ENCODE measurements at places on chromosomes 16 and 17.
A peak's percentile ranks its signal among the peaks of the same experiment; 100 is the strongest.

DNA sequence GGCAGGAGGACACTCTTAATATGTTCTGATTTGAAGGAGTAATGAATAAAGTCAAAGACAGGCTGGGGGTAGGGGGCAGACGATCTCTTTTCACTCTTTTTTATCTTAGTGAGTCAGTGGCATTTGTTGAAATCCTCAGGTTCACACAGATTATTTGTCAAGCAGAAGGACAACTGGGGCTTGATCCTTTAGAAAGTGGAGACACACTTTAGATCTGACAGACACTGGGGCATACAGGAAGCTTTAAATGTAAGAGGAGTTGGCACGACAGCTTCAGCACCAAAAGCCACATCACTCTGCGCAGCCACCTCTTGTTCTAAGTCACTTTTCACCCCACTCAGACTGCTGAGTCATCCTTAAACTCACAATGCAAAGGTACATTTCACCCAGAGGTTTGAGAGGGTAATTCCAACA lies 121.5 kb downstream of the STXBP4 start:
- peak; percentile 0 for DNase-seq

DNA sequence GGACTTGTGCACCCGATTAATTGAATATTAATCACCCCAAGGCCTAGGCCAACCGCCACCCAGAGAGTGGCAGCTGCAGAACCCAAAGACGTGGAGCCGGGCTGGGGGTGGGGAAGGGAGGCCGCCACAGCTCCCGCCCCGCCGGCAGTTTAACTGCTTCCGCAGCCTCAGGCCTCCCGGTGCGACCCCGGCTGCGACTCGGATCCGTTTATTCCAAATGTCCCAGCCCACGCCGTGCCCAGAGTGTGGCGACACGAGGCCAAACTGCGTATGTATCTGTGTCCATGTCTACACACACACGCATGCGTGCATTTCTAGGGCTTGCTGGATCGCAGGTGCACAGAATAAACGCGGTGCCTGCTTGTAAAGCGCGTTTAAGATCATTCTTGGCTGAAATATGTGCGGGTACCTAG lies 802 bp upstream of the TOB1 start:
- peak; percentile 30 for DNase-seq

DNA sequence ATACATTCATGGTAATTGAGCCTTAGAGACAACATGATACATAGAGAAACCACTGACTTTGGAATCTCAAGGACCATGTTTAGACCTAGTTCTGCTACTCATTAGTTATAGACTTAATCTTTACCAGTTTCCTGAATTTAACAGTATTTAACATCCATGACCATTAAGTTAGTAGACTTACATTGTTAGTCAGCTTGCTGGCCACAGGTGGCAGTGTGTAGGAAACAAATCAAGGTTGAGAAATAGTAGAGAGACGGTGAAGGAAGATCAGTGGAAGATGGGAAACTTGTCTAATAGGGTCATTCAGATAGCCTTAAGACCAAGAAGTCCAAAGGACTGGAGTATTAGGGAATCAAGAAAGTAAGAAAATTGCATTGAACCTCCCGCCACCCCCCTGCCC lies 31.0 kb downstream of the OMG start:
- DNase-seq: no peak

DNA sequence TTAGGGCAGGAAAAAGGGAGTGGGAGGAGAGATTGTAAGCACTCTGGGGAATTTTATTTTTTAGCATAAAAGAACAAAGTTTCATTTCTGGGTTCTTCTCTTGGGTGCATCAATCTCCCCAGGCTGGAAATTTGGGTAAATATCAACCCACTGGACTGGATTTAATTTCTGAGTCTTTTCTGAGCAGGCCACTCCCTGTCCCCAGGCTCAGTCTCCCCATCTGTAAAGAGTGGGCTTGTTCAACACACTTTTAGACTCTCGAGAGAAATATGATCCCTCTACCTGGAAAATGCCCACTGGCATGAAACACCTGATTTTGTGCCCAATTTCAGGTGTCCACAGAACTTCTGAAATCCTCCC lies 617 bp upstream of the VTN start:
- DNase-seq: no peak

GRCh38 chr17:45370949-45371413 lies 54.2 kb upstream of the MAP3K14 start:
- no peak for DNase-seq

DNA sequence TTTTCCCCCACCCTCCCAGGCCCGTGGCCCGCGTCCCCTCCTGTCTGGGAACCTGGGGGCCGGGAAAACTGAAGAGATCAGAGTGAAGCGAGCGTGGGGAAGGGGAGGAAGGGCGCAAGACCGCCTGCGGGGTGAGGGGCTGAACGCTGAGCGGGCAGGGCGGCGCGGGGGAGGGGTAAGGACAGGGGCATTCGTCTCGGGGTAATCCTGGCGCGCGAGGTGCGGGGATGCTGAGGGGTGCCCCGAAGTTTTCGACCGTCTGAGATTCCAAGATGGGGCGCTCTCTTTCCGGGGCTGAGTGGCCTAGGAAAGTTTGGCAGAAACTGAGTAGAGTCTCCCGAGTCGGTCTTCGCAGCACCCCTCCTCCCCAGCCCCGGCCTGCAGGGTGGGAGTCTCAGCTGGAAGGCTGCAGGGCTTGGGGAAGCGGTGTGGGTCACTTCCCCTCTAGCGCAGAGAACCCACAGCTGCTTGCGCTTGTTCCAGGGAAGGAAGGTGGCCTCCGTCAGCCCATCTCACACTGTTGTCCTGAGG lies 555 bp downstream of the TTYH2 start:
- DNase-seq: no peak

DNA sequence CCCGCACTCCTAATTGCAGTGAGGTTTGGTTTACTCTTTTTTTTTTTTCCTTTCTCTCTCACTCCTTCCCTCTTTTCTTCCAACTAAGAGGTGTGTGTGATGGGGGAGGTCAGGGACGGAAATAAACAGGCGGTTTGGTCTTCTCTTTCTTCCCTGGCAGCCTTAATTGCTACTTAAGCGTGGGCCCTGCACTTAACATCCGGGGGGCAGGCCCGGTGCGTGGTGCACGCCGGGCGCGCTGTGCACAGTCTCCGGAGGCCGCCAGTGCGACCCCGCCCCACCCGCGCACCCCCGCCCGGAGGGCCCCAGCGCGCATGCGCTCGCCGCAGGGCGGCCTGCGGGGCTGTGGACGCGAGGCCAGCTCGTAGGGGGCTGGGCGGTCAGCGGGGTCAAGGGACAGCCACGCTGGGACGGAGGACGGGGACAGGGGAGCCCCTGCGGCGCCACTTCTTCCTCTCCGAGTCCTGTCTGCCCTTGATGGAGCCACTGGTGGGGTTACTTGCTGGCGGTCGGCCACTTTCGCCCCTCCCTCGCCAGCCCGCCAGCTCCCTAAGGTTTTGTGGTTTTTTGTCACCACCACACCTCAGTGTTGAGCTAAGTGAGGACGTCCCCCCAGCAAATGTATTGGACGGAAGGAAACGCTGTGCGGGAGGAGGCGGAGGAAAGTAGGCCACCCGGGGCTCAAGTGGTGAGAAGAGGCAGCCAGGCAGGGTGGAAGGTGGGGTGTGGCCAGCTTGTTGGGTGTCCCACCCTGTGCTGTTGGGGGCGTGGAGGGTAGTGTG lies 120.9 kb downstream of the MRM1 start:
- DNase-seq: peak; percentile 64

DNA sequence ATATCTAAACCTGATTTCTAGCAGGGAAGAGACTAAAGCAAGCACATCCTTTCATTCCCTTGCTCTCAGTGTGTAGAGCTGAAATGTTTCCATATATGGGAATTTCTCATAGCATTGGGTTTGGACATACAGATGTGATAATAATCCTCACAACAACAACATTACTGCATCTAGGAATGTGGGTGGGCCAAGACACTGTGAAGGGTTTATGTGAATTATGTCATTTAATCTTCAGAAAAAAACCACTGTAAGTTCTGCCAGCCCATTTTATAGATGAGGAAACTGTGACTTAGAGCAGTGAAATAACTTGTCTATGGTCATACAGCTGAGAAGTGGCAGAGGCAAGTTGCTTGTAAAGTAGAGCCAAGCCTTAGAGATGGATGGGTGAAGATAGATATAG lies 5.2 kb downstream of the OMG start:
- DNase-seq: no peak

GRCh38 chr16:682493-683395 lies 1.4 kb downstream of the JMJD8 start:
- DNase-seq: no peak

DNA sequence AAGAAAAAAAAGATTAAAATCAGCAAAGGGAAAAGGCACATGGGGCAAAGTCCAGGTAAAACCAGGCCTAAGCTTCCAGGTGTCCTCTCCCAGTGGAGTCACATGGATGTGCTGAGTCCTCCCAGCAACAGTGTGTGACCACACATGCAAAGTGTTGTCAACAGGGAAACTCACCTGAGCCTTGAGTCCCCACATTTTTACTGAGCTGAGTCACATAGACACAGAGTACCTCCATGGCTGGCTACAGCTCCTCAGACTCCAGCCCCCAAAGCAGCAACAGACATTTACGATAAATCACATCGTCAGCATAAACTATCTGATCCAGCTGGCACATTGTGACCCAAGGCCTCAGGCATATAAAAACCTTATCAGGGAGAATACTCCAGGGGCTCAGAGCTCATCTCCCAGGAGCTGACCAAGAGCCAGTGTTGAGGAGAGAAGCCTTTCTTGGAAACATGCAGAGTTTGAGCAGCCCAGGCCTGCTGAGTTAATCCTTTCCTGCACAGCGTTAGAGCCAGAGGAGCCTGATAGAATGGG lies 20.5 kb downstream of the ERCC4 start:
- no peak for DNase-seq

DNA sequence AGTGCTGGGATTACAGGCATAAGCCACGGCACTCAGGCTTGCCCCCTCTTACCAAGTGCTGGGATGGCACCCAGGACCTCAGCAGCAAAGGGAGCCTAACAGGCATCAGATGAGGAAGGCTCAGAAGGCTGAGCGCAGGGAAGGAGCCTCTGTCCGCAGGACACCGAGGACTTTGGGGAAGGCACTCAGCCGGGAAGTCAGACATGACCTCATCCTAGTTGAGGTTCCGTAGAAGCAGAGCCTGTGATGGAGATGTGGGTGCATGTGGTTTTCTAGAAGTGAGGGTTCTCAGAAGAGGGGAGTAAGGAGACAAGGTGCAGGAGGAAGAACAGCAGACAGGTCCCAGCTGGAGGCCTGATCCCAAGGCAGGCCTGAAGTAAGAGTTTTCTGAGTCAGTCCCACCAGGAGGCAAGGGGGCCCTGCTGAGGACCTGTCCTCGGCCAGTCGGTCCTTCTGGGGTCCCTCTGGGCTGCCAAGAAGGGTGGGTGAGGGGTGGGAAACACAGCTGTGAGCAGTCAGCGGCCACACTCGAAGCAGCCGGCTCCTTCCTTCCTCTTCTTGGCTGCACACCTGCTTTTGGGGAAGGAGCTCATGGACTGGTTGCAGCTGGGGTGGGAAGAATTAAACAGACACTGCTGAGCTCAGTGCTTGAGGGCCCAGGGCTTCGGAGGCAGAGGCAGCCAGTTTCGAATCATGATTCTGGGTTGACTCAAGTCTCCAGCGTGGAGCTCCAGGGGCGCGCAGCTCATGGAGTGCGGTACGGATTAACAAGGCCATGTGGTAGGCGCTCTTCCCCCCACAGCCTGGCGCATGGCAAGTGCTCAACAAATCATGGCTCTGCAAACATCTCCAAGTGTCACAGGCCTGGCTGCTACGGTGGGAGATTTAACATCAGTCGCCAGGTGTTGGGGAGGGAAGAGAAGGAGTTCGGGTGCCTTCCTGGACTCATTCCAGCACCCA lies 38.9 kb upstream of the SNN start:
- DNase-seq: no peak

DNA sequence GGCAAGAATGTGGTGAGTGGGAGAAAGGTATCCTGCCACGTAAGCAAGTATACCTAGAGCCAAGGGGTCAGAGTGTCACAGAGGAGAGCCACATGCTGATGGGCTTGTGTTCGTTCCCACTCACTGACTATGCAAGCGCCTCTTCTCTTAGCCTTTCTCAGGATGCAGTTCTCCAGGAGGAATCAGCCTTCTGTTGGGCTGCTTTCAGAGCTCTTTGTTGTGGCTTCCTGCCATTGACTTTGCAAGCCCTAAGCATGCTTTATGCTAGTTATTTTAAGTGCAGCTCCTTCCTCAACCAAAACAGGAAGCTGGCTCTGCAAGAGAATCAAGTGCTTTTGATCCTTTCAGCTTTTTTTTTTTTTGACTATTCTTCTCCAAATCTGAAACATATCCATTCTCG lies 66.6 kb downstream of the SIAH1 start:
- no peak for DNase-seq

DNA sequence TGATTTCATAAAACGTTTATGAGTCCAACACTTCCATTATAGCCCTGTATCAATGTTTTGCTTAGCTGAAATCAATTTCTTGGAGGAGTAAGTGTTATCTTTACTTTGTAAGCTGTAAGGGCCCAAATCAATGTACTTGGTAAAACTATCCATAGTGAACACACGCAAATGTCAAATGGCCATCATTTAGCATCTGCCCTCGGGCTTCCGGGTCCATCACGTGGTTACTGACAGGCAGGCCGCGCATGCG lies 687 bp upstream of the NARF start:
- DNase-seq: peak; percentile 83

DNA sequence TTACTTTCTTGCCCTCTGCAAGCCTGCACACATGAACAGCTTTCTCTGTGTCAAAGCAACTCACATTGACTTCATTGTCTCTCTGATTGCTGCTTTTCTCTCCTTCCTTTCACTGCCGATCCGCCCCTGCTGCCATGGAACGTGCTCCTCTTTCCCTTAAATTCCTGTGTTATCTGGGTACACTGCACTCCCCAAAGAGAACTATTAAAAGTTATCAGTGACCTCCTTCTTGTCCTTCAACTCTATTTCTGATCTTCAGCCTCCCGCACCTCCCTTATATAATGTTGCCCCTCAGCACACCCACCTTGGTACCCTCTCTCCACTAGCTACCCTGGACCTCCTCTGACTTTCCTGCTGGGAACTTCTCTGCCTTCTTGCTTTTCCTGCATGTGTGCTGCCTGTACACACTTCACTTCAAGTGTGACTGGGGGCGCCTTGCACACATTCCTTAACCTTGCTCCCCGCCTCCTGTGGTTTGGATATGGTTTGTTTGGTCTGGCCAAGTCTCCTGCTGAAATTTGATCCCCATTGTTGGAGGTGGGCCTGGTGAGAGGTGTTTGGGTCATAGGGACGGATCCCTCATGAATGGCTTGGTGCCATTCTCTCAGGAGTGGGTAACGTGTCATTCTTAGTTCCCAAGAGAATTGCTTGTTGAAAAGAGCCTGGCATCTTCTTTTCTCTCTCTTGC lies 26.7 kb upstream of the PMP22 start:
- DNase-seq: no peak

DNA sequence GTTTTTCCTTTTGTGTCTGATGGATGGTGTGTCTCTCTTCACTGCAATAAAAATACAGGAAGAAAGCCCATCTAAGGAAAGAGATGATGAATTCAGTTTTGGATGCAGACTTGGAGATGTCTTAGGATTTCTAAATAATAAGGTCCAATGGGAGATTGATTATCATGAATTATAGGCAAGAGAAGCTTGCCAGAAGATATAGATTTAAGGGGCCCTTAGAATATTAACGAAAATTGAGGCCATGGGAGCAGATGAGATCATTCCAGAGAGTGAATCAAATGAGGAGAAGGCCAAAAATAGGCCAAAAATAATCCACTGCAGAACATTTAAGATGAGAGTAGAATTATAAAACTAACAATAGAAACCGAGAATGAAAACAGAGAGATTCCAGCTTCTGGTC lies 63.1 kb downstream of the KCNJ2 start:
- DNase-seq: no peak

All from stimulated activated CD4-positive, alpha-beta T cell treated with anti-CD3 and anti-CD28 coated beads, TNF-alpha, amount 100 ng/mL, for 24 hours (primary cell).